Dermis microvascular lymphatic vessel endothelial cell (primary cell): ENCODE measurements at places on chromosomes 1 and 21. TPM values are rescaled to one million over a fixed set of nuclear protein-coding genes. Genes with fewer than 3 reads are reported as not detected.

- no peak for DNase-seq
Measured at GRCh38 chr1:2489615-2490014, 13.5 kb downstream of the PLCH2 start.

DNA sequence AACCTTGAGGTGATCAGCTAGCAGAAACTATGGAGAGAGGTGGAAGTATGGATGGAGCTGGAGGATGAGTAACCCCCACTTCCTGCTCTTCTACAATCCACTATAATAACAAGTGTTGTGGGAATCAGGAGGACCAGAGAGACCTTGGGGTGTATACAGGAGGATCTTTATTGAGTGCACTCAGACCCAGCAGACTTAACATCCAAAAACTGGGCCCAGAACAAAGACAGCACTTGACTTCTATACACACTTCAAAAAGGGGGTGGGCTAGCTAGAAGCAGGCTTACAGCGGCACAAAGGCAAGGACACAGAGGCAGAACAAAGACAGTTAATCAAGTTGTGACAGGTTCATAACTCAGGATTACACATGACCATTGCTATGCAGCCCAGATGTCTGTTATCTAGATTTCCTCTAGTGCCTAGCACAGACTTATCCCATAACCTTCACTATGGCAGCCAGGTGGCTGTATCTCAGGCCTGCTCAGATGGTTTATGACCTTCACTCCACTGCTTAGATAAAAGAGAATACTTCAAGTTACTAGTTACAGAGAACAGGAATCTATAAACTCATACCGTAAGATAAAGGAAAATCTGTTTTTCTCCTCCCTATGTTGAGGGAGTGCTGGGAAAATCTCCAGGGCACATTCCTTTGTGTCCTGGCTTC, 36.1 kb upstream of the PADI2 start:
- DNase-seq: no peak

DNA sequence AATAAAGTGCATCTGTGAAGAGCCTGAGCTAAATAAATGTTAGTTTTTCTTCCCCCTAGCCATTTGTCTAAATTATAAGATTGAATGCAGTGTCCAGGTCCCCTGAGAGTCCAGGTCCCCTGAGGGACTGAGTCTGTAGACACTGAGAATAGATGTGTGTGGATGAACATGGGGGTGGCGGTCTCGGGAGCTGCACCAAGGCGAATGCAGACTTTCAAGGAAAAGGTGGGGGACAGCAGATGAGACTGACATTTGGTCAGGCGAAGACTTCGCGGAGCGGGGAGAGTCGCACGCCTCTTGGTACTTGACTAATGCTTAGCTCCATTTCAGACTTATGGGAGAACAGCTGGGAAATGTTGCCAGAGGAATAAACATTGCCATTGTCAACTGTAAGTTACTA, 17.7 kb upstream of the MX2 start:
- no peak for DNase-seq

GRCh38 chr1:103517380-103518047, 8.0 kb upstream of the RNPC3 start:
- DNase-seq: no peak

DNA sequence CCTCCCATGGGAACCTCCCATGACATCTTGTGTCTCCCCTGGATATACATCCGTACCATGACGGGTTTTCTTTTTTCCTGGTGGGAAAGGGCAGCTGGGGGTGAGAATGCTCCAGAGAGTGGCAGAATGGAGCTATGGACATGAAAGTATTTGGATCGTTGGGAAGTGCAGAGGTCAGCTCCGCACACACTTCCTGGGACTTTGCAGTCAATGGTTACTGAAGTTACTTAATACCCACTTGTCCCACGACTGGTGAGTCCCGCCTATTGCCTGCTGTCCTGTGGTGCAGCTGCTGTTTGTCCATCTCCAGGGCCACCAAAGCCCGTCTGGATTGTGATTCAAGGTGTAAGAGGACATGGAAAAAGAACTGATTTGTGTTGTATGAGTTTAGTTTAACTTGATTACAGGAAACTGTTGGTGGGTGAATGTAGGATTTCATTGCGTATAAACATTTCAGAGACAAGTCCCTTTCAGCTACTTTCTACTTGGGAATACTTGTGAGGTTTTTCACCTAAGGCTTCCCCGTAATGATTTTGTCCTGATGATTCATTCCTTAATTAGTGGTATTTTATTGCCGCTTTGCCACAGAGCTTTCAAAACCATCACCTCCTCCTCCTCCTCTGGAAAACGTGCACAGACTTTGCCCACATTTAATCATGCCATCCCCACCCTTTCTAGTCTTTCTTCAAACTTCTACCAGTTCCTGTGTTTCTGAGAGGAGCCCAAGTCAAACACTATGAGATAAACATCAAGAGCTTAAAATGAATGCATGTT, 308.8 kb downstream of the KIF26B start:
- no peak for DNase-seq

- DNase-seq: no peak
Measured at GRCh38 chr1:87329526-87330056, 911 bp downstream of the LMO4 start.

- DNase-seq: no peak
Measured at GRCh38 chr21:39587376-39587775, 25.4 kb upstream of the B3GALT5 start.

PGBD5 gene
- total RNA-seq: under 0.01 and 0.38 TPM in 2 replicates

TXNDC12 gene
- total RNA-seq: 20.2 and 20.3 TPM in 2 replicates
